Panc1 (cell line): ENCODE measurements at places on chromosomes 3 and 15. TPM values are rescaled to one million over a fixed set of nuclear protein-coding genes. Genes with fewer than 3 reads are reported as not detected.
A peak's percentile ranks its signal among the peaks of the same experiment; 100 is the strongest.

GRCh38 chr3:81980596-81981494 is 219.4 kb upstream of the GBE1 start:
- H3K4me3 ChIP-seq, result no peak overlapping the region
- DNase-seq, result no peak
- no peaks in the 10 kb centered on the region for H3K27me3 ChIP-seq
- H3K4me1 ChIP-seq, result no peaks in the 10 kb centered on the region
- H3K27ac ChIP-seq, result no peak overlapping the region
- no peaks in the 10 kb centered on the region for H3K36me3 ChIP-seq

- H3K27me3 ChIP-seq, result no peaks in the 10 kb centered on the region
- no peaks in the 10 kb centered on the region for H3K36me3 ChIP-seq
- DNase-seq, result no peak
Observed at GRCh38 chr3:98974442-98974841, 72.9 kb upstream of the DCBLD2 start.

DNA sequence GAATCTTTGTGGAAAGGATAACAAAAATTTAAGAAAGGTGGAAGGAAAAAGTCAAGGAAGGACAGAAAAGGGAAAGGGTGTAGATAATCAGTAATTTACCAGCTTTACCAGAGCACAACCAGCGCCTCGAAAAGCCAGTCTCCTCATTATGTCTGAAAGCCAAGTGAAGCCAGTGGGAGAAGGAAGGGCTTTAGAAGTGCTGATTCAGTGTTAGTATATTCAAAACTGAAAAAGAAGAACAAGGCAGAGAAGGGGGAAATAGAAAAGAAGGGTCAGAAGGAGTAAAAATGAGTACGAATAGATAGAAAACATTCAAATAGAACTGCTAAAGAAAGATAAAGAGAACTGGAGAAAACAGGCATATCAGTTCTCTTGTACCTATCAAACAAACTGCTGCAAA is 4.1 kb downstream of the PBRM1 start:
- peaks cover 5% of the 10 kb centered on the region for H3K36me3 ChIP-seq
- DNase-seq, result no peak
- H3K27me3 ChIP-seq, result no peaks in the 10 kb centered on the region
- H3K4me1 ChIP-seq, result peaks cover 19% of the 10 kb centered on the region

- peak overlapping the region; percentile 68 for H3K4me3 ChIP-seq
- H3K27ac ChIP-seq, result peak overlapping the region; percentile 60
- no peaks in the 10 kb centered on the region for H3K36me3 ChIP-seq
Observed at GRCh38 chr15:78130466-78131294, 565 bp downstream of the CIB2 start.

GRCh38 chr3:111538111-111538510 is 3.9 kb upstream of the CD96 start:
- no peak overlapping the region for H3K4me3 ChIP-seq
- no peaks in the 10 kb centered on the region for H3K4me1 ChIP-seq

- H3K27ac ChIP-seq, result peak overlapping the region; percentile 4; the same call in 1 of the 2 replicates
- no peaks in the 10 kb centered on the region for H3K36me3 ChIP-seq
- no peaks in the 10 kb centered on the region for H3K27me3 ChIP-seq
- peaks cover 22% of the 10 kb centered on the region for H3K4me1 ChIP-seq
Observed at GRCh38 chr3:138829886-138830510, 4.7 kb downstream of the PIK3CB start.

The MUC4 gene
- 0.03 TPM for total RNA-seq

DNA sequence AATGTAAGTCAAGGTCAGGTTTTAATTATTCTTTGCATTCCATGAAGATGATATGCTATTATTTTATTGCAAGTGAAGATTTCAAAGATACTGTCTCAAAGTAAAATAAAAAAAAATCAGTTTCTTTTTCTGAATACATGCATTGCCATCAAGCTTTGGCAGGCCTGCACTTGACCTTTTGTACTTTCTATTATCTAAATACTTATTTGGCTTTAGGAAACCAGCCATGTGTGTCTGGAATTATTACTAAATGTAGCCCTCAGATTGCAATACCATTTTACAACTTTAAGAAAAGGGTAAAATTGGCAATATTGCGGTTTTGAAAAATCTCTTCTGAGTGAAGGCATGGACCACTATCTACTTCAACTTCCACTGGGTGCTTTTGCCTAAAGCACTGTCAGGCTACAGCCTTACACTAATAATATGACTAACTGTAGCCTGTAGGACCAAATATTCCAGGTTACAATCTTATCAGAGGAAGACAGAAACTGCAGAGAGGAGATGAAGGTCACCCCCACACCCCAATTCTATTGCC is 349.4 kb upstream of the DCBLD2 start:
- H3K27me3 ChIP-seq, result no peaks in the 10 kb centered on the region
- no peaks in the 10 kb centered on the region for H3K4me1 ChIP-seq
- H3K27ac ChIP-seq, result no peak overlapping the region
- no peak for DNase-seq

GRCh38 chr15:43370310-43370974 is 401 bp downstream of the ZSCAN29 start:
- no peak for DNase-seq
- H3K27ac ChIP-seq, result peak overlapping the region; percentile 87
- no peaks in the 10 kb centered on the region; the same call in none of the 2 replicates for H3K36me3 ChIP-seq
- peaks cover 5% of the 10 kb centered on the region for H3K4me1 ChIP-seq
- no peaks in the 10 kb centered on the region for H3K27me3 ChIP-seq

The AMT gene
- 1.1 TPM for total RNA-seq

The ZIC4 gene
- not detected for total RNA-seq

DNA sequence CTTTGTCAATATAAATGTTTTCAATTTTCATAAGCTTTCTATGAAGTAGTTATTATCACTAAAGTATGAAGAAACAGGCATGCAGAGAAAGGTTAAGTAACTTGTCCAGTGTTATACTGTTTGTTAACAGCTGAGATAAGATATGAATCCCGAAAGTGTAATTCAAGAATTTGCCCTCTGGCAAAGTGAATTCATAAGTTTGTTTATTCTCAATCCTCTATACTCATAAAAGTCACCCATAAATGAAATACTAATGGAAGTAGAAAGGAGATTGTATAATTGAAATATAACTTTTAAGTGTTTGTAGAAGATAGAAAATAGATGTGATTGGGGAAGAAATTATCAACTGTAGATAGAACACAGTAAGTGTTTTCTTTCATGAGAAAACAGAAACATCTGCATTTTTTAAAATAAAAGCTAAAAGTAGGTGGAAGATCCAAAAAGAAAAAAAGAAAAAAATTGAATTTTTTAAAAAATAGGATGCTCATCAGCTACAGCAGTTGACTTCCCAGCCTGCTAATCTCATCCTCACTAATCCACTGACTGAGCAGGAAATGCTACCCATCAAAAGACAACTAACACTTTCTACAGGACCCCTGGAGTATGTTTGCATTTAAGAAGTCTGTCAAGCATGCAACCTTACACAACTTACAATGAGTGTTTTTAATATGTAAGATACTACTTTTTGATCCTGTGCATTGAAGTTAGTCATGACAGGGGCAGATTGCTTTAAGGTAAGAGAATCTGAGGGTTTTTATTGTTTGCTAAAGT is 878.1 kb downstream of the SI start:
- no peaks in the 10 kb centered on the region for H3K36me3 ChIP-seq
- H3K4me1 ChIP-seq, result no peaks in the 10 kb centered on the region
- H3K4me3 ChIP-seq, result no peak overlapping the region
- H3K27me3 ChIP-seq, result no peaks in the 10 kb centered on the region
- no peak for DNase-seq

The FBXL22 gene
- total RNA-seq, result 0.54 TPM

DNA sequence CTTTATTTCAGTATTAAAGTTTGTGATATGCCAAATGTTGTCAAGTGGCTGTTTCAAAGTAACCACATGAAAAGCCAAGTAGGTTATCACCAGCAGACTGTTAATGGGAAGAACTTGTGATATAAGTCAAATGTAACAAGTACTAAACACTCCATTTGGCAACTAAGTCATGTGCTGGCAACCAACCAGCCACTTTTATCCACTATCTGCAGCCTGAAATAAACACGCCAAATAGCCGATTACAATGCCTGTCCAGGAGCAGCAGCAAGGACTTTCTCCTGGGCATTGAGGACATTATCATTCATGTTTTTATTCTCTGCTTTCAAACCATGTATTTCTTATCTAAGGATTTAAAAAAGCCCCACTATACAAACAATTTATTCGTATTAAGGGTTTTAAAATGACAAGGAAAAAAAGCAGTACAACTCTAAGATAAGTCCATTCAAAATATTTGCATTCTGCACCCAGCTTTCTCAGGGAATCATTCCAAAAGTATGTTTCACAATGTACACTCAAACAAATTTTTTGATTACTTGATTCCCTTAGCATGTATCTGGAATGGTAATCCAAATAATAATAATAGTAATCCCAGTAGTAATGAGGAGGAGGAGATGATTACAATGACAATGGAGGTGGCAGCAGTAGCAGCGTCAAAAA is 448.6 kb downstream of the ERC2 start:
- no peaks in the 10 kb centered on the region for H3K27me3 ChIP-seq
- H3K4me1 ChIP-seq, result no peaks in the 10 kb centered on the region
- no peaks in the 10 kb centered on the region for H3K36me3 ChIP-seq
- DNase-seq, result no peak
- no peak overlapping the region for H3K27ac ChIP-seq
- H3K4me3 ChIP-seq, result no peak overlapping the region

DNA sequence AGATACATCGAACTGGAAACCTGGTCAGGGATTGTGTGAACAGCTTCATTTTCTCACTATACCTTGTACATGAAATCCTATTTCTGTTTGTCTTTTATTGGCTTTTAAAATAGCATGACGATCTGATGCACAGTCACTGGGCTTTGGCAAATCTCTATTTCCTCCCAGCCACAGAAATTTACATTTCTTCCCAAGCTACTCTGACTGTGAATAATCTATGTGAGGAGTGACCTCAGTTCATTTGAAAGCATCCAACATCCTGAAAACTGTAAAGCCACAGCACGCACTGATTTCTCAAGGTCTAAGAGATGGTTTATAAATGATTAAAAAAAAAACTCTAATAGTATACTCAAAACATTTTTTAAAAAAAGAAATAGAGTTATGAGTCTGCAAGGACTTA is 450.3 kb downstream of the IL5RA start:
- no peak for DNase-seq
- no peaks in the 10 kb centered on the region for H3K4me1 ChIP-seq

GRCh38 chr3:60010781-60011180 is 961.0 kb upstream of the CFAP20DC start:
- DNase-seq, result no peak
- H3K27ac ChIP-seq, result no peak overlapping the region
- H3K36me3 ChIP-seq, result no peaks in the 10 kb centered on the region
- H3K4me1 ChIP-seq, result no peaks in the 10 kb centered on the region

DNA sequence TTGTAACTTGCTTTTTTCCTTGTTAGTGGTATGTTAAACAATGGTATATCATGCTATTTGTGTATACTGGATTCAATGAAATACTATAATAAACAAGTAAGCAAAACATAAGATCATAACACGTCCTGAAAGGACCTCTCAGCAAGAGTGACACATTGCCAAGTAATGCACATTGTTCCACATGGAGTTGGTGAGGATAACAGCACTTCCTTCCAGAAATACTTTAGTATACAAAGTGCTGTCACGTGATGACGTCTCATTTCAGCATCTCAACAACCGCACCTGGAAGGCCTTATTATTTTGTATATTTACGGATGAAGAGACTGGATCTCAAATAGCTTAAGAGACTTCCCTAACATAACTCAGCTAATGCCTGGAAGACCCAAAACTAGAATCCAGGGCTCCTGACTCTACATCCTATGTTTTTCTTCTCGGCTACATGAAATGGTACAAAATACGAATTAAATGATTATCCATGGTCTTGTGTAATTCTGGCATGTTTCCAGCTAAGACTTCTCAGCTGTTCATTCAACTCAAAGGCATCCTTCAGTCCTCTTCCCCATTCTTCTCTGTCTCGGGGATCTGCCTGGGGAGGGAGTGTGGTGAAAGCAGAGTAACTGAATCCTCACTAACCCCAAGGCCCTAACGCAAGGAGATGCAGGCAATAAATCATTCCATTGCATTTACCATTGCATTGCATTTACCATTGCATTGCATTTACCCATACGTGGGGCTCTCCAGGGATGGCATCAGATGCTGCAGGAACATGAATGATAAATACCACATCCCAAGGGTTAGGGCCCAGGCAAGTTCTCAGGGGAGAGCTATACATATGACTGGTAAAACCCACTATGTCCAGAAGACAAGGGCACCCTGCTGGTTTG is 79.2 kb downstream of the LIPC start:
- no peaks in the 10 kb centered on the region; the same call in 1 of the 2 replicates for H3K27me3 ChIP-seq
- H3K4me1 ChIP-seq, result no peaks in the 10 kb centered on the region
- no peak overlapping the region for H3K27ac ChIP-seq
- H3K36me3 ChIP-seq, result no peaks in the 10 kb centered on the region
- no peak overlapping the region for H3K4me3 ChIP-seq

DNA sequence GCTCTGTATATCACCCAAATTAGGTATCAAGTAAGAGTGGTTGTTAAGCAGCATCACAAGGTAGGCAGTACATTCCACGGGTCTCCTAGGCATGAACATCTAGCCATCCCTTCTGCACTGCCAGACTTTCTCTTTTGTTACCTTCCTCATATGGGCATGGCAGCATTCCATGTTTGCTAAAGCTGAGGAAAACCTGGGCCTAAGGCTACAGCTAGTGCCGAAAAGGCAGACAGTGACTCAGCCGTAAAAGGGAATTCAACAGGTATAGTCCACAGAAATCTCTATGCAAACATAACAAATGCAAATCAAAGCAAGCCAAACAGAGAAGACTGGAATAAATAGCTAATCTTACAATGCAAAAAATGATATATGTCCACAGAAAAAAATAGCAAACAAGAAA is 645.4 kb downstream of the ZBBX start:
- no peak overlapping the region for H3K27ac ChIP-seq
- H3K4me3 ChIP-seq, result no peak overlapping the region
- H3K27me3 ChIP-seq, result no peaks in the 10 kb centered on the region
- DNase-seq, result no peak
- H3K4me1 ChIP-seq, result no peaks in the 10 kb centered on the region
- H3K36me3 ChIP-seq, result no peaks in the 10 kb centered on the region

DNA sequence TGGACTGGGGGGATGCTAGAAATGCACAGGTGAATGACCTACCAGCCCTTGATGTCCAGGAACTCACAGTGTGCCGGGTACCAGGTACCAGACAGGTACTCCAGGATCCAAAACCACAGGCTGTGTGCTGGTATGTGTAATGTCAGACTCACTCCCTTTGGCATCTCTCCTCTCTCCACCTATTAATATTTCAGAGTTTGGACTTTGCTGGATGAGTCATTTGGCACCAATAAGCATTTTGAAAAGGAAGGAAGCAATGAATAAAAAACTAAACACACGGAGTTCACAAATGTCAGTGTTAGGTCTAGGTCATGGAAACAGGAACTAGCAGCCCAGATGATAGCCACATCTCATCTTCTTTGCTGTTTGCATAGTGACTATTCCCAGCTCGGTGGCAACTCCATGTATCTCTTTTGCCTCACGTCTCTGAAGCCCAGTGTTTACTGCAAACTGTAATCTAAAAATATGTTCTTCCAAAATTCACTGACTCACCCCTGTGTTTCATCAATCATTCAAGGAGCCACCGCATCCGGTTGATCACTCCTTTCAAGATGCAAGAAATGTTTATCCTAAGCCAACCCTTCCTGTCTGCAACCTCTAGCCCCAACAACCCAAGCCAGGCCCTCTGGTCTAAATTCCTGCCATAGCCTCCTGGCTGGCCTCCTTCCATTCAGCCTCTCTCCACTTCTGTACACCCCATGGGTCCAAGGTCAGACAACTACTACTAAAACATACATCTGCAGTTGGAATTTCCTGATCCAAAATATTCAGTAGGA is 8.4 kb downstream of the ITGB5 start:
- H3K4me1 ChIP-seq, result peaks cover 79% of the 10 kb centered on the region
- DNase-seq, result peak; percentile 99
- H3K4me3 ChIP-seq, result no peak overlapping the region
- no peaks in the 10 kb centered on the region for H3K36me3 ChIP-seq

The PARP6 gene
- total RNA-seq, result 85.7 TPM
